ENCODE measurements at places on chromosomes 2 and 18.

DNA sequence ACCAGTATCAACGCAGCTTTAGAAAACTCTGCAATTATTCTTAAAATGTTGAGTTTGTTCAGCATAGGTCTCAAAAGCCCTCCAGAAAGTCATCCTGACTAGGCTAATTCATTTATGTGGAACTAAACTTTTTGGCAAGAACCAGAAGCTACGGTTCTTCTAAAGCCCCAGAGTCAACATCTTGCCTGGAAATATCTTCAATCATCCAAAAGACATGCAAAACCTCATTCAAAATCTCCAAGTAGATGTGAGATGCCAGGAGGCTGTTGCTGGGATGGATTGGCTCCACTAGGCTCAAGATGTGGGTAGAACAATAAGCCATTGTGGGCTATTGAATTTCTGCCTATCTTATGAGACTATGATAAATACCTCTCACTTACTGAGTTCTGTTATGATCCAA is 2.1 kb upstream of the SCG2 start:
- DNase-seq, result no peak

DNA sequence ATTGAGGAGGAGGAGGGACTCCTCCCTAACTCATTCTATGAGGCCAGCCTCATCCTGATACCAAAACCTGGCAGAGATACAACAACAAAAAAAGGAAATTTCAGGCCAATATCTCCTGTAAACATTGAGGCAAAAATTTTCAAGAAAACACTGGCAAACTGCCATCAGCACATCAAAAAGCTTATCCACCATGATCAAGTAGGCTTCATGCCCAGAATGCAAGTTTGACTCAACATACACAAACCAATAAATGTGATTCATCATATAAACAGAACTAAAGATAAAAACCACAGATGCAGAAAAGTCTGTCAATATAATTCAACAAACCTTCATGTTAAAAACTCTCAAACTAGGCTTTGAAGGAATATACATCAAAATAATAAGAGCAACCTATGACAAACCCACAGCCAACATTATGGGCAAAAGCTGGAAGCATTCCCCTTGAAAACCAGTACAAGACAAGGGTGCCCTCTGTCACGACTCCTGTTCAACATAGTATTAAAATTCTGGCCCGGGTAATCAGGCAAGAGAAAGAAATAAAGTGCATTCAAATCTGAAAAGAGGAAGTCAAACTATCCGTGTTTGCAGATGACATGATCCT is 1014.3 kb downstream of the CBLN2 start:
- no peak for DNase-seq

DNA sequence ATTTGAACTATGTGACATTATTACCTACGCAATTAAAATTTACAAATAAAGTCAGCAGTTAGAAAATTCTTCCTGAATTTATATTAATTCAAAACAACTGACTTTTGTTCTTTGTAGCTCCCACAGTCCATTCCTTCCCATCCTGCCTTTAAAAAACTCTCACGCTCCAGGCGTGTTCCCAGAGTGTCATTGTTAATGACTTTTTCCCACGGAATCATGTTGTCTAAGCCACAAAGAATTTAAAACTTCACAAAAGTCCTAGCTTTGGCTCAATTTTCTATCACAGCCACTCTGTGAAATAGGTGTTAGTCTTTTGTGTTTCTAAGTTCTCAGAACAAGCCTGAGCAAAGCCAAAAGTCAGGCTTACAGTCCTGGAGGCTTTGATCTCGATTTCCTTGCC is 26.5 kb downstream of the SLC1A4 start:
- peak; percentile 36 for DNase-seq

DNA sequence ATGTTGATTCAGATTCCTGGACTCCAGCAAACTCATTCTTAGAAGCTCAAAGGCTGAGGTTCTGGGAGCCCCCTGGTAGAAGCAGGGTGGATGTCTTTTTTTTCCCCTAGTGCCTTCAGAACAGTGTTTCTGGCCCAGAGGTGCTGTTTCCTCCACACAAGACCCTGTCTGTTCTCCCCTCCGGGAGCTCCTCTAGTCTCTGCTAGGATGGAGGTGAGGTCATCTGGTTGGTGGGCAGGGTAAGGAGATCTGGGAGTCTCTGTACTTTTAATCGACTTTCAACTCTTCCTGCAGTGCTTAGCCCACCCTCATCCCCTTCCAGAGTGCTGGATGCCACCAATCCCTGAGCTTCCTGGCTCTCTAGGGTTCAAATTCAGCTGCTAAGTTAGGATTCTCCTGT is 192.0 kb downstream of the SH3BP4 start:
- DNase-seq, result no peak

DNA sequence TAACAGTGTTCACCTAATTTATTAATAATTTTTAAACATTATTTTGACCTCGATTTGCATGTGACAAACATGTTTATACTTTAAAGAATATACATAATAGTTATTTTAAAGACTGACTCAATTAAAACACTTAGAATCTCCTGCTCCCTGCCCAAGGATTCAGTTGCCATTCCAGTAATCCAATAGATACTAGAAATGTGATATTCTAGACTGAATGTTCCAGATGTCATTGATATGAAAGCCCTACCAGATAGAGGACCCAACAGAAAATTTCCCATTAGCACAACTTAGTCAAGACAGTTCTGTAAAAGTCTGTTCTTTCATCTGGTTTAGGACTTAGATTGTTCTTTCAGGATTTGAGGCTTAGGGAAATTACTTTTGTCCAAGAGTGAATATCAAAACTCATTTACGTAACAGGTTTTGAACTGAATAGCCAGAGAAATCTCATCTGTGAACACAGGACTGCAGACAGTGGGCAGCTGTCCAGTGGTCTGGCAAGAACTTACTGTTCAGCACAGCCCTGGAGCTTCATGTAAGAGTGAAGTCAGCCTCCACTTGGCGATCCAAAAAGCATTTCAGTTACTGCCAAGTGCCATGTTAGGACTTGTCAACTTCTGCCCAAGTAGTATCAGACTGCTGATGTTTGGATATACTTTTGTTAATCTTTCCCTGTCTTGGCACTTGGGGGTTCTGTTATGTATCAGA is 77.5 kb downstream of the OSBPL6 start:
- peak; percentile 22 for DNase-seq

DNA sequence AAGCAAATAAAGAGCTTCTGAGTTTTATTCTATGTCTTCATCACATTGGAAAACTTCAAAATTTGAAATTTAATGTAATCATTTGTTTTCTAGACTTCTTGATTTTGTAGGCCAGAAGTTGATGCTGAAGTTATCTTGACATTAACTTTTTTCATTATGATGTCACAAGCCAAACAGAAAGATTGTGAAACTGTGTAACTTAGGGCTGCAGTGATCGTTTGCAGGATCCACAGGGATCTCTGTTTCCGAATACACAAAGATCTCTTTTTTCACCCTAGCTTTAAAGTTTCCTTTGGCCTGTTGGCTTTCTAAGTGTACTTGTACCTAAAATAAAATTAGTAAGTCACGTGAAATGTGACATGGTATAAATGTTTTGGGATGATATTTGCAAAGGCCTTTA is 594.9 kb upstream of the CDH2 start:
- no peak for DNase-seq

GRCh38 chr2:11691076-11691660 is 21.2 kb upstream of the NTSR2 start:
- DNase-seq, result no peak

DNA sequence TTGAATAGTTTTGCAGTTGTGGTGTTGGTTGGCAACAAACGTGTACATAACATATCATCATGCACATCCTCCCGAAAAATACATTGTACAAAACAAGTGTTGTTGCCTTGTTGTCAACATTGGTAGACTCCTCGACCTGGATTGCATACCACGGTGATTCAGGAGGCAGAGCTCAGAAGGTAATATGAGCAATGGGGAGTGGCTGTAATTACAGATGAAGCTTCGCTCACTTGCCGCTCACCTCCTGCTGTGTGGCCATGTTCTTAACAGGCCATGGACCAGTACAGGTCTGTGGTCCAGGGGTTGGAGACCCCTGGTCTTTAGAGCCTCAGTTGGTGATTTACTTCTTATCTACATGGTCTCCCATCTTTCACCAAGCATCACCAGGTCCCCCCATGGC is 1423.2 kb upstream of the NXPH2 start:
- DNase-seq, result no peak

DNA sequence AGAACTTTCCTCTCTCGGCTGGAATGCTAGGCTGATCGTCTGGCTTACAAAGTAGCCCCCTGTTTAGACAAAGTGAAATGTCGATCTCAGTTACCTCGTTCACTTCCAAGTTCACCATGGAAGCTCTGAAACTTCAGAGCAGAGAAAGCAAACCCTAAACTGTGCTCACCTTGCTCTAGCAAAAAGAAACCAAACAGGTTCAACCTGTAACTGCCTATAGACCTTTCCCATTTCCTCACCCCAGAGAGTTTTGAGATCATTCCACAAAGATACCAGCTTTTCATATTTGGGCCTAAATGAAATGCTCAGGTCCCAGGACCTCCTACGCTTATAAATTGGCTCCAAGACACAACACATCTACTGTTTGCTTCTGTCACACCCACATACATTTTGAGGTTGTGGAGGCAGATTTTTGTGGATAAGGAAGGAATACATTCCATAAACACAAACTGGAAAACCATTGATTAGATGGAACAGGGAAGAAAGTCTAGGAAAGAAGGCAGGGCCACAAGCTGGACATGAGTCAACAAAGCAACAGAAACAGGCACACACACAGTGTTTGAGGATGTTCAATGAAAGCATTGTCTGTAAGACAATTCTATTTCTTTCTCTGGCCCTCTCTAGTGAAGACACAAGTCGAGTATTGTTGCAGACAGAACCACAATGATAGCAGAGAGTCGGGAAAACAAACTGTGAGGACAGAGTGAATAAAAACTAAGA is 52.8 kb upstream of the TGIF1 start:
- no peak for DNase-seq

GRCh38 chr2:43737097-43737854 is 36.6 kb upstream of the DYNC2LI1 start:
- peak; percentile 91 for DNase-seq

DNA sequence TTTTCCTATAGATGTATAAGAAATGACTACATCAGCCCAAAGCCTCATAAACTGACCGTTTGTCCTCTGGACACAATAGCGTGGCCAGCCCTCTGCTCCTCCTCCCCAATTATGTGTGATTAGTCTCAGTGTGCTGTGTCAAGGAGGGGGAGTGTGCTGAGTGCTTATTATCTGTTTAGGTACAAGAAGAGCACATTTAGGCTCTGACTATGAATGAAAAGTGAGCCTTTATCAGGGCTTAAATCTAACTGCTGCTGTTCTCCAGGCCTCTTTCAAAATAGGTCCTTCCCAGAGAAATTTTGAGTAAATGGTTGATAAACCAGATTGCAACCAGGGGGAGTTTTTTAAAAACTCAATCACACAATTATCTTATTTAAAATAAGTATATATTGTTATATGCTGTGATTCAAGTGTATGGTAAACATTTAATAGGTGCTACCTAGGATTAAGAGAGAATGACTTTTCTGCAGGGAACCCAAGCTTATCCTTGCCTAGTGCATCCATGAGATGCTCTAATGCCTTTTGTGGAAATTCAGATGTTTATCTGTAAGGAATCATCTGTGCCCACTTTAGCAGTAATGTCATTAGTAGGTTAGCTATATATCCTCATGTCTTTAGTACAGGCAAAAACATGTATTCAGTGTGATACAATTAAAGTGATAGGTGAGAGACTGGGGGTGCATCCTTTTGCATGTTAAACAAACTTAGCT is 168.7 kb upstream of the SIX3 start:
- DNase-seq, result no peak

GRCh38 chr2:61715506-61715905 is 138.4 kb downstream of the FAM161A start:
- DNase-seq, result peak; percentile 11

- DNase-seq, result no peak
Measured at GRCh38 chr2:231228223-231228622, 29.8 kb downstream of the ARMC9 start.

GRCh38 chr2:239636808-239637207 is 236.0 kb upstream of the HDAC4 start:
- DNase-seq, result no peak

DNA sequence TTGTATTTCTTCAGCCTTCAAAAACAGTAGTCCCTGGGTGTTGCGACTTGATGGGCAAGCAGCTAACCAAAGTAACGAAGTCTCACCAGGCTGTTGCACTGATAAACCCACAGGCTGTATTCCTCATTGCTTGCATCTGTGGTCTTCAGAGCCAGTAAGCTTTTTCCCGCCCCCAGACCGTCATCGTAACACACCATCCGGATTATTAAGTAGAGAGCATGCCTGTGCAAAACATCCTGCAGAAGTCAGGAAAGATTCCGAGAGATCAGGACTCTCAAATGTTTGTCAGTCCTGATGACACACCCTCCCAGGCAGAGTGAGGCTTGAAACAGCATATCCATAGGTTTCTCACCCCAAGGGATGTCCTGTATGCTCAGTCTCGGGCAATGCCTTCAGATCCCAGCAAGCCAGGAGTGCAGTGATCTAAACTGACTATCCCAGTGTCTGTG is 15.9 kb downstream of the ITGB1BP1 start:
- no peak for DNase-seq

Data from EH (cell line).